Urinary bladder (tissue), 4 donors: ENCODE measurements at places on chromosomes 4 and X.

DNA sequence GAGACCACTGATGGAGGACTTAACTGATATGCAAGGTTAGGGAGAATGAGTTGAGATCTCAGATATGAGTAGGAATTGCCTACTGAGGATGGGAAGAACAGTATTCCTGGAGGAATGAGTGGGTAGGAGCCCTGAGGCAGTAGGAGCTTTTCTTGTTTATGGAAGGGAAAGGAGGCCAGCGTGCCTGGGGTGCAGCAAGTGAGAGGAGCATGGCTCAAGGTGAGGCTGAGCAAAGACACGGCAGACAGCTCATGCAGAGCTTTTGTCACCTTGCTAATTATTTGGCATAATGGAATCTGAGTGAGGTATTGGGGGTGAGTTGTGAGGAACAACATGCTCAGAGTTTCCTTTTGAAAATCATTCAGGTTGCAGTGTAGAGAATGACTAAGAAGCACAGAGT lies 65.3 kb upstream of the IBSP start:
- DNase-seq = no peak

DNA sequence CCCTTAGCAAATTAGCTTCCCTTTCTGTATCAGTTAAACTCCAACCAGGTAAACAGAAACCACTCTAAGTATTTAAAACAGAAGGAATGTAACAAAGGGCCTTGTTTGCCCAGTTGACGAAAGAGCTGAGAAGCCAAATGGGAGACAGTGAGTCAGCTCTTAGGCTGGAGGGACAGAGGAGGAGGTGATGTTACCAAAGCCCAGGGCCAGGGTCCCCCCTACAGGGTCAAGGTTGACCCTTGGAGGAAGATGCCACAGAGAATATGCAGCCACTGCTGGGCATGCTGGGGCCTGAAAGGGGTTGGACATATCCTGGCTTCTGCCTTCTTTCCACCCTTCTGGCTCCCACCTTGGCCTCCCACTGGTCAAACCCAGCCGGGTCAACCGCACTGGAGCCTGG lies 38.3 kb upstream of the LGI2 start:
- no peak for DNase-seq

- DNase-seq = no peak
These were observed 82.8 kb upstream of the TCEAL2 start for GRCh38 chrX:102042372-102043325.

DNA sequence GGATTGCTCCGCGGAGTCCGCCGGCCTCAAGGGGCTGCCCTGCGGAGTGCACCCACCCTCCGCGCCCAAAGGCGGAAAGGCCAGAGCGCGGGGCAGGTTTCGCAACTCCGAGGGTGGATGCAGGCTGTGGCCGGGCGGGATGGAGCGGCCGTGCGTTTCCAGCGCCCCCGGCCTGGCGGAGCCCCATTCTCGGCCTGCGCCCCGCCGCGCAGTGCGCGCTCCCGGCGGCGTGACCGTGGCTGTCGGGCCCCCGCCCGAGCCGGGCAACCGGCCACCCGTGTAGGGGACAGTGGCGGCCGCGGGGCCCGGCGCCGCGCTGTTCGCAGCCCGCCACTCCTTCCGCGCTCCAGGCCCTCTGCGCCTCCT lies 331 bp downstream of the SETD7 start:
- DNase-seq = no peak

- DNase-seq = no peak
These were observed 87.8 kb upstream of the NPNT start for GRCh38 chr4:105807496-105807895.

GRCh38 chr4:1693131-1693896 lies 9.2 kb upstream of the FAM53A start:
- peak; percentile 28 for DNase-seq

DNA sequence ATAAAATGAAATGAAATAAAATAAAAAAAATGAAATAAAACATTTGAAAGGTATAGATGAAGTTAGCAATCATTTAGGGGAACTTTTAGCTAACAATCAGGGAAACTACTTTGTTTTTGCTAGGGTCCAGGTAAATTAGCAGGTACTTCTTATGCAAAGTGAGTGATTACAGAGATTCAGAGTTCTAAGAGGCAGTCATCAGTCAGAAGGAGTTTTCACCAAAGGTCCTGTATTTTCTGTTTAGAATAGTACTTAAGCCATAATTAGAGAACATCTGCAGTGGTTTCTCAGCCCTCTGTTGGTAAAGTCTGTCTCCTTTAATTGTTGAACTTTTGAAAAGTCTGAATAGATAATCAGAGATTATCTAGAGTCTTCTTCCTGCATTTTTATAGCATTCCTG lies 50.6 kb downstream of the STIM2 start:
- no peak for DNase-seq

- no peak for DNase-seq
These were observed 404.4 kb downstream of the TLL1 start for GRCh38 chr4:166277401-166277800.

GRCh38 chrX:46444011-46444410 lies 101.2 kb downstream of the ZNF674 start:
- no peak for DNase-seq

GRCh38 chrX:12314651-12315050 lies 176.4 kb downstream of the FRMPD4 start:
- DNase-seq = no peak

DNA sequence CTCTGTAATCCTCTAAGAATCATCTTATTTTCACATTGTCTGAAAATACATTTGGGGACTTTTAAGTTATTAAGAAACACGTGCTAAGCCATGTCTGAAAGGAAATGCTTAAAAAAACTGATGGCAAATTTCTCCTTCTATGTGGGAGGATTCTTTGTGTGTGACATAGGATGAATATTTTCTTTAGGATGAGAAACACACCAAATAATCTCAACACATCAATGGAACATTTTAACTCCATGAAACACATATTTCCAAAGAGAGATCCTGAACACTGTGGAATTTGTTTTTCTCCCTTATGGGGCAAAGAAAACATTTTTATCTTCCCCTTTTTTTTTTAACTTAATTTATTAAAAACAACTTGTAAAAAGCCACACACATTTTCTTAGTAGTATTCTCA lies 153.8 kb upstream of the ANKRD50 start:
- no peak for DNase-seq

DNA sequence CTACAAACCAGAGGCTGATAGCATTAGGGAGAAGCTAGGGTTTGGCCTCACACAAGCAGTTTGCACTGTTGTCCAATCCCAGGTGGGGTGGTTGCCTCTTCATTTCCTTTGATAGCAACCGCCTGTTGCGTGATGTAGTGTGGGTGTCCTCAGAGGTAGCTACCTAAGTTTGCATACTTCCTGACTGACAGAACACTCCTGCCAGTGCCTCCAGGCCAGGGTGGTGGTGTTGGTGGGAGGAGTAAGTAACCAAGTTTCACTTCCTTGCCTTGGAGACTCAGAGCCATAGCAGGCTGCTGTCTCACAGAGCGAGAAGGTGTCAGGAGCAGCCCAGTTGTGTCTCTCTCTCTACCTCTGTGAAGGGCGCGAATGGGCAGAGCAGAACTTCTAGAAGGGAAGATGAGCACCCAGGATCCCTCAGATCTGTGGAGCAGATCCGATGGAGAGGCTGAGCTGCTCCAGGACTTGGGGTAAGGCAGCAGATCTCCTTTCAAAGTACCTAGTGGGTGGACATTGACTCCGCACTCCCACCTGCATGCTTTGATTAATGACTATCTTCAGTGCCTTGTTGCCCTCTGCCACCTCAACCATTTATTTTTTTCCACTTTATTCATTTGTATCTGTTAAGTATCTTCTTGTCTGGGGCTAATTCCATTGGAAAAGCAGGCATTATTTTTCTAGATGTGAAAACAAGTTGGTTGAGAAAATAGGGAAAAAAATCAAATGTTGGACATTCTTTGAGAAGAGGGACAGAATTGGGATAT lies at the start of gene DAPP1:
DAPP1 (plus strand) TSS at position 283 of the 764 bp plus-strand sequence; CDS start at position 370, 87 bp downstream.
- DNase-seq = no peak

DNA sequence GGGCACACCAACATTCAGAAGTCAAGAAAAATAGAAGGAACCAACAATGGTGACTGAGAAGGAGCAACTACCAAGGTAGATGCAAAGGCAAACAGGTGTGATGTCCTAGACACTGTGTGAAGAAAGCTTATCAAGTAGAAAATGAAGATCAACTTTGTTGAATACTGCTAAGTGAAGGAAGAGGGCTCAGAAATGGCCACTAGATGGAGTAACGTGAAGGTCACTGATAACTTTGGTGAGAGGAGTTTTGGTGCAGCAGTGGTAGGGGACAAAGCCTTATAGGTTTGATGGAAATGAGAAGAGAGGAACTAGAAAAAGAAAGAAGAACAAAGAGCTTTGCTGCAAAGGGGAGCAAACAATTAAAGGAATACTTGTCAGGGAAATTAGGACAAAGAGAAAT lies 23.5 kb downstream of the OTC start:
- DNase-seq = no peak
